Peyer's patch (tissue), 4 donors: ENCODE measurements at places on chromosomes 4 and X. TPM values are rescaled to one million over a fixed set of nuclear protein-coding genes. Genes with fewer than 3 reads are reported as not detected.

The SLC7A11 gene
- total RNA-seq = 0.88 TPM

The MBNL3 gene
- total RNA-seq = 19.8 TPM

DNA sequence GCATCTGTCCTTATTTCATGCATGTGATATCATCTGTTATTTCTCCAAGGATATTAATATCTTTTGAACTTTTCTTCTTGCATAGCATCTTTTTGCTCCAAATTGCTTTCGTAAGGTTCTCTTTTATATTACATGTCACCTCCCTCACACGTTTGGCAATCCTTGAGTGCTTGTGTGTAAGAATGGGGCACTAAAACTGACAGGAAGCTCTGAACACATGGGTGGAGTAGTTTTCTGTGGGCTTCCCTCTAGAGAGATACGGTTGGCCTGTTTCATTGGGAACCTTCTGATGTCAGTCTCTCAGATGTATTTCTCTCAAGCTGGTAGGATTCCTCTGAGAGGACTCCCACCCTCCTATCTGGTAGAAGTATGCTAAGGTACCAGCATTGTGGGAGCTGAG is 223.0 kb downstream of the MID1 start:
- H3K27ac ChIP-seq = no peak overlapping the region
- no peaks in the 10 kb centered on the region for H3K27me3 ChIP-seq
- DNase-seq = no peak
- H3K36me3 ChIP-seq = no peaks in the 10 kb centered on the region
- H3K4me1 ChIP-seq = no peaks in the 10 kb centered on the region

DNA sequence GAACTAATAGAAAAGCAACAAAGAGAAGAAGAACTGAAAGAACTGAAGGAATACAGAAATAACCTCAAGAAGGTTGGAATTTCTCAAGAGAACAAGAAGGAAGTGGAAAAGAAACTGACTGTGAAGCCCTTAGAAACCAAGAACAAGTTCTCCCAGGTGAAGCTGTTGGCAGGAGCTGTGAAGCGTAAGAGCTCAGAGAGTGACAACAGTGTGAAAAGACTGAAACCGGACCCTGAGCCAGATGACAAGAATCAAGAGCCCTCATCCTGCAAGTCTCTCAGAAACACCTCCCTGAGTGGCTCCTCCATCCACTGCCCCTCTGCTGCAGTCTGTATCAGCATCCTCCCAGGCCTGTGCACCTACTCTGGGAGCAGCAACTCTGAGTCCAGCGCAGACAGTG is 8.4 kb upstream of the FHDC1 start:
- H3K4me1 ChIP-seq = no peaks in the 10 kb centered on the region
- DNase-seq = no peak
- no peaks in the 10 kb centered on the region for H3K27me3 ChIP-seq
- H3K27ac ChIP-seq = no peak overlapping the region

GRCh38 chr4:151652841-151653547 is 107.8 kb downstream of the GATB start:
- no peak overlapping the region for H3K27ac ChIP-seq
- no peaks in the 10 kb centered on the region for H3K27me3 ChIP-seq
- no peak overlapping the region for H3K4me3 ChIP-seq
- no peak for DNase-seq
- H3K36me3 ChIP-seq = peaks cover 19% of the 10 kb centered on the region

DNA sequence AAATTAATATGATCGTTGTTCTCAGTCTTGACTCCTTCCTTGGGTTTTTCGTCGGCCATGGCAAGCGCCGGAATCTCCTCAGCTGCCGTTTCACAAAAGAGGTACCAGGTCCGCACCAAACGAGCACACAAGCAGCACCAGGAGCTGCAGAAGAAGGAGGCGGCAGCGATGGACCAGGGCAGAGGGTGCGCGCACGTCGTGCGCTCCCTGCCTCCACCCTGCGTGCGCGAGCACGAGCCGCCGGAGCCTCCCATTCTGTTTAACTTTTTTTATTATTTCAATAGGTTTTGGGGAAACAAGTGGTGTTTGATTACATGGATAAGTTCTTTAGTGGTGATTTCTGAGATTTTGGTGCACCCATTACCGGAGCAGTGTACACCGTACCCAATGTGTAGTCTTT is 158.2 kb downstream of the PLS3 start:
- no peaks in the 10 kb centered on the region for H3K36me3 ChIP-seq
- no peaks in the 10 kb centered on the region for H3K27me3 ChIP-seq
- H3K27ac ChIP-seq = no peak overlapping the region
- DNase-seq = no peak

DNA sequence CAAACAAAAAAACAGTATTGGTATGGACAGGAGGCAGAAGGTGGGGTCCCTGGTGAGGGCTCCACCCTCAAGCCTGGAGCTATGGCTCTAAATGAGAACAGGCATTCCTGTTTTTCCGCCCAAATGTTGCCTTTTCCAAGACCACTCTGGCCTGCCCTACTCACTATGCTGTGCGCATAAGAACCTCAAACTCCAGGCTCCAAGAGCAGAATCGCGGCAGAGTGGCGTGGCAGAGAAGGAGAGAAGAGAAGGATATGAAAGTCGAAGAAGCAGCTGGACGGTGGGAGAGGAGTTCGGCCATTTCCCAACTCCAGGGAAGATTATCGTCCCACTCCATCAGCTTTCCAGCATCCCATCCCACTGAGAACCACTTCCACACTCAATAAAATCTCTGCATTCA is 207.8 kb downstream of the FAT4 start:
- no peaks in the 10 kb centered on the region for H3K27me3 ChIP-seq
- no peak overlapping the region for H3K27ac ChIP-seq
- no peak overlapping the region for H3K4me3 ChIP-seq
- no peak for DNase-seq
- H3K36me3 ChIP-seq = no peaks in the 10 kb centered on the region
- no peaks in the 10 kb centered on the region for H3K4me1 ChIP-seq

- no peaks in the 10 kb centered on the region for H3K27me3 ChIP-seq
- H3K4me1 ChIP-seq = no peaks in the 10 kb centered on the region
- H3K27ac ChIP-seq = no peak overlapping the region
- no peak overlapping the region for H3K4me3 ChIP-seq
- H3K36me3 ChIP-seq = no peaks in the 10 kb centered on the region
Measured at GRCh38 chr4:140255467-140255866, 101.5 kb upstream of the MAML3 start.

DNA sequence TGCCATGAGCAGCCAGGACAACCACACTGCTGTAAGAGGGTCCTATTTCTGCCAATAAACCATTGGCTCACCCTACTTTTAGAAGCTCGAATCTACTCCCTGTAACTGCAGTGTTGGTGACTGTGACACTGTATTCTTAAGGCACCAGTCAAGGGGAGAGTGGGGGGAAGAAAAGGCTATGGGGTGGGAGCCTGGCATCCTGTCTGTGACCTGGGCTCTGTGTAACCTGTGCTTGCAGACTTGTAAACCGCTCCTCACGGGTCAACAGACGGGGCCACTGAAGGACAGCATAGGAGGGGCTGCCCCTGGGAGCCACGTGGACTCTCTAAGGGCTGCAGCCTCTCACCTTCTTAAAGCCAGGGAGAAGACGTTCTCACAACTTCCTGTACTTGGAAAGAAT is 42.2 kb upstream of the ENPP6 start:
- no peak overlapping the region for H3K27ac ChIP-seq
- no peaks in the 10 kb centered on the region for H3K27me3 ChIP-seq
- no peak overlapping the region for H3K4me3 ChIP-seq
- H3K36me3 ChIP-seq = no peaks in the 10 kb centered on the region
- no peaks in the 10 kb centered on the region for H3K4me1 ChIP-seq
- DNase-seq = no peak
